ENCODE measurements at places on chromosomes 4 and X.

- DNase-seq: no peak
These were observed 62.2 kb downstream of the ANXA3 start for GRCh38 chr4:78613522-78614321.

- DNase-seq: no peak
These were observed 952 bp downstream of the ANOS1 start for GRCh38 chrX:8730812-8731558.

- DNase-seq: no peak
These were observed 520 bp downstream of the ACOX3 start for GRCh38 chr4:8439914-8440491.

DNA sequence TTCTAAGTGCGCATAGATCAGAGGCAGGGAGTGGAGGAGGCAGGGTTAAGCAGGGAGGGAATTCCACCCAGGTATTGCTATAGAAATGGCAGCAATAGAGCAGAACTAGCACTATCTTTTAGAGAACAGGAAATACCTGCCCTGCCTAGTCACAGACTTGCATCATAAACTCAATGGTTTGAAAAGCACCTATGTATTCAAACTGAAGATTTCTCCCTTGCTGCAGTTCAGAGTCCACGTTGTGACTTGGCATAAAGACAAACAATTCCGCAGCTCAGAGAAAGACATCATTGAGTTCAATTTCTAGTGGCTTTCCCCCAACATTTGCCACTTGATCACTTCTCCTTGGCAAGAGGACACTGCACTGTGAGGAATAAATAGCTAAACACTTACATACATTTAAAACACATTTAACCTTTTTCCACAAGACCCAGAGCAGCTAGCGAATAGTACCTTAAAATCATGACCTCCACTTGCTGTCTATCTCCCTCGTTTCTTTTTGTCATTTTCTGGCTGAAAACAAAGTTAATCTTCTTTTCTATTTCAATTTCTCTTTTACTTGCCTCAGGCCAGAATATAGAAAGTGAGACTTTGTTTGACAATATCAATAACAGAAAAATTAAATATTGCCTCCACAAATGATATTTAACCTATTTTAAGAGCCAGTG is 42.4 kb downstream of the SLC7A11 start:
- DNase-seq: no peak

GRCh38 chr4:131526686-131527085 is 1622.4 kb upstream of the PCDH10 start:
- no peak for DNase-seq

DNA sequence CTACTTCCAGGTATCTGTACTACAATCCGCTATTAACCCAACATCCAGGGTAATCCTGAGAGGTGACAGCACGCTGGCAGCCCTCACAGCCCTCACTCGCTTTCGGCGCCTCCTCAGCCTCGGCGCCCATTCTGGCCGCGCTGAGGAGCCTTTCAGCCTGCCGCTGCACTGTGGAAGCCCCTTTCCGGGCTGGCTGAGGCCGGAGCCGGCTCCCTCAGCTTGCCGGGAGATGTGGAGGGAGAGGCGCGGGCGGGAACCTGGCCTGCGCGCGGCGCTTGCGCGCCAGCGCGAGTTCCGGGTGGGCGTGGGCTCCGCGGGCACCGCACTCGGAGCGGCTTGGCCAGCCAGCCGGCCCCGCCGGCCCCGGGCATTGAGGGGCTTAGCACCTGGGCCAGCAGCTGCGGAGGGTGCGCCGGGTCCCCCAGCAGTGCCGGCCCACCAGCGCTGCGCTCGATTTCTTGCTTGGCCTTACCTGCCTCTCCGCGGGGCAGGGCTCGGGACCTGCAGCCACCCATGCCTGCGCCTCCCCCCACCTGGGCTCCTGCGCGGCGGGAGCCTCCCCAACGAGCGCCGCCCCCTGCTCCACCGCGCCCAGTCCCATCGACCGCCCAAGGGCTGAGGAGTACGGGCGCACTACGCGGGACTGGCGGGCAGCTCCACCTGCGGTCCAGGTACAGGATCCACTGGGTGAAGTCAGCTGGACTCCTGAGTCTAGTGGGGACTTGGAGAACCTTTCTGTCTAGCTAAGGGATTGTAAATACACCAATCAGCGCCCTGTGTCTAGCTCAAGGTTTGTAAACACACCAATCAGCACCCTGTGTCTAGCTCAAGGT is 87.3 kb downstream of the PRSS12 start:
- DNase-seq: no peak

DNA sequence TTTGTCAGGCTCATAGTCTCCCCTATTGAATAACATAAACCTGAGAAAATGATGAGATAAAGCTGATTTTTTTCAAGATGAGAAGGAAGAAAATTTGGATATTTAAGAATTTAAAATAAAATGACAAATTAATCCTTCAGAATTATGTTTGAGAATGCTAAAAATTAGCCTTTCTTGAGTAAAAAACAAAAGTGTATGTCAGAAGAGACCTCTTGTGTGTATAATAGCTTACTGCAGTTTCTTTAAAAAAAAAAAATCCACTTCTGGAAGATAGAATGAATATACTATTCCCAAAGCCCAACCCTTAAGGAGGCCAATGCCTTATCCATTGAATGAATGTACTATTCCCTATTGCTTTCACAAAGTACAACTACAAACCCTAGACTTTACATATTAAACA is 281.8 kb downstream of the RAPGEF2 start:
- DNase-seq: no peak

GRCh38 chr4:2390784-2391421 is 27.5 kb downstream of the ZFYVE28 start:
- no peak for DNase-seq

- DNase-seq: no peak
These were observed 9.6 kb downstream of the SLC25A5 start for GRCh38 chrX:119477812-119478232.

GRCh38 chrX:153934762-153935325 is at the start of gene NAA10:
Gene NAA10 (minus strand): TSS chrX:153935037. CDS start chrX:153934904, 133 bp downstream.
- peak; percentile 57 for DNase-seq

GRCh38 chr4:1715002-1715758 is 3.1 kb upstream of the SLBP start:
- DNase-seq: no peak

GRCh38 chr4:81673961-81674360 is 202.3 kb upstream of the RASGEF1B start:
- no peak for DNase-seq

GRCh38 chrX:153538424-153538823 is 21.0 kb downstream of the ATP2B3 start:
- peak; percentile 11 for DNase-seq

- no peak for DNase-seq
These were observed 71.8 kb downstream of the FAM13A start for GRCh38 chr4:88985088-88985773.

GRCh38 chr4:157443537-157443936 is 223.0 kb downstream of the GRIA2 start:
- DNase-seq: no peak

- DNase-seq: no peak
These were observed 121.7 kb downstream of the PDS5A start for GRCh38 chr4:39855909-39856512.

GRCh38 chr4:80841587-80842281 is 188.8 kb upstream of the BMP3 start:
- DNase-seq: no peak

DNA sequence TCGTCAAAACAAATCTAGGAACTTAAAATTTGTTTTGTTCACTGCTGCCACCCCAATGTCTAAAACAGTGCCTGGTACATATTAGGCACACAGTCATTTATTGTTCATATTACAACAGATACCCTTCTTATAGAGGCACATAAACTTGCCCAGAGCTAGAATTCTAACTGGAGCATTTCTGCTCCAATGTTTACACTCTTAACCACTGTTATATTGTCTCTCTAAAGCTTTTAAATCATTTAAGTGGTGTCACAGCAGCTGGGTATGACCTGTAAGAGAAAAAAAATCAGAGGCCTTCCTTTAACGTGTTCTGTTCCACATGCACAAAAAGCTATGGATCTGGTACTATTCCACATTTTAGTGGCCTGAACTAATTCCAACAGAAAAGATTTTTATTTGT is 3.0 kb downstream of the UBE2D3 start:
- DNase-seq: no peak

DNA sequence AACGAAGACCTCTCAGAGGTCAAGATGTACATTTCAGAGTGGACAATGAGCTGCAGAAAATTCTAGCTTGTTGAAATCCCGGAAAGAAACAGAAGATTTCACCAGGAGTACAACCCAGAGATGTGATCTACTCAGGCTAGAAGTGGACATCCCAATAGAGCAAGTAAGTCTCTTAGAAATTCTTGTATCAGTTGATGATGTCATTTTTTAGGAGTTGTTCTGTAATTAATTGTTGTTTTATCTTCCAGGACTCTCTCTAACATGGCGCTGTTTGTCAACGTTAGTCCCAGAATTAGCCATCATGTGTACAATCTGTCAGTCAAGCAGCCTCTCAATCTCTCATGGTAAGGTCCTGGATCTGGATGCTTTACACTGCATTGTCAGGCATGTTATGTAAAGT is 174.4 kb downstream of the GRIA3 start:
- no peak for DNase-seq

DNA sequence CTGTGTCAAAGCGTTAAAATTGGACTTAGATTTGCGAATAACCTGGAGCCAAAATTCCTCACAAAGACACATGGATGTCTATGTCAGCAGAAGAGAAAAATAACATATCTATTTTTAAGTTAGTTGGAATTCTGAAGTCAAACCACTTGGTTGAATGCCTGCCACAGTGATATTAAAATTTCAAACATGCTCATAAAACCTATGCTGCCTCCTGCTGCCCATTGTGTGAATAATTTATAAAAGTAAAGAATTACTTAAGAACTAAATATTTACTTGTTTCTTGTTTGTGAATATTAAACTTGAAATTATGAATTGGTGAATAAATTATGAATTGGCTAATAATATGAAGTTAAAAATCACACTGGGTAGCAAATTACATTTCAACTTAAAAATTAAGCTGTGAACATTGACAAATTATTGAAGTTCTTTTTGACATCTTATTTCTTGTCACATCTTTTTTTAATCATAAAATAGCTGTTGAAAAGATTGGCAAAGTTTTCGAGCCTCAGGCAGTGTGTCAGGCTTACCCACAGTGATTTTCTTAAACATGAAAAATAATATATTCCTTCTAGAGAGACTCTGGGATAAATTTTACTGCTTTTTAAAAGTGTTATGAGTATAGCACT is 35.4 kb downstream of the FABP2 start:
- DNase-seq: no peak

GRCh38 chr4:170691168-170691567 is 601.4 kb upstream of the AADAT start:
- DNase-seq: no peak

GRCh38 chr4:21554066-21554465 is 394.5 kb downstream of the KCNIP4 start:
- DNase-seq: no peak

- no peak for DNase-seq
These were observed 71.9 kb downstream of the NAA11 start for GRCh38 chr4:79253924-79254323.

DNA sequence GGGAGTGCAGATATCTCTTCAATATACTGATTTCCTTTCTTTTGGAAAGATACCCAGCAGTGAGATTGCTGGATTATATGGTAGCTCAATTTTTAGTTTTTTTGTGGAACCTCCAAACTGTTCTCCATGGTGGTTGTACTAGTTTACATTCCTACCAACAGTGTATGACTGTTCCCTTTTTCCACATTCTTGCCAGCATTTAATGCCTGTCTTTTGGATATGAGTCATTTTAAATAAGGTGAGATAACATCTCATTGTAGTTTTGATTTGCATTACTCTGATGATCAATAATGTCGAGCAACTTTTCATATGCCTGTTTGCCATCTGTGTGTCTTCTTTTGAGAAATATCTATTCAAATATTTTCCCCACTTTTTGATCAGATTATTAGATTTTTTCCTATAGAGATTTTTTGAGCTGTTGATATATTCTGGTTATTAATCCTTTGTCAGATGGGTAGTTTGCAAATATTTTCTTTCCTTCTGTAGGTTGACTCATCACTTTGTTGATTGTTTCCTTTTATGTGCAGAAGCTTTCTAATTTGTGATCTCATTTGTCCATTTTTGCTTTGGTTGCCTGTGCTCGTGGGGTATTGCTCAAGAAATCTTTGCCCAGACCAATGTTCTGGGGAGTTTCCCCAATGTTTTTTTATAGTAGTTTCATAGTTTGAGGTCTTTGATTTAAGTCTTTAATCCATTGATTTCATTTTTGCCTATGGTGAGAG is 552.7 kb downstream of the ZNF674 start:
- no peak for DNase-seq

DNA sequence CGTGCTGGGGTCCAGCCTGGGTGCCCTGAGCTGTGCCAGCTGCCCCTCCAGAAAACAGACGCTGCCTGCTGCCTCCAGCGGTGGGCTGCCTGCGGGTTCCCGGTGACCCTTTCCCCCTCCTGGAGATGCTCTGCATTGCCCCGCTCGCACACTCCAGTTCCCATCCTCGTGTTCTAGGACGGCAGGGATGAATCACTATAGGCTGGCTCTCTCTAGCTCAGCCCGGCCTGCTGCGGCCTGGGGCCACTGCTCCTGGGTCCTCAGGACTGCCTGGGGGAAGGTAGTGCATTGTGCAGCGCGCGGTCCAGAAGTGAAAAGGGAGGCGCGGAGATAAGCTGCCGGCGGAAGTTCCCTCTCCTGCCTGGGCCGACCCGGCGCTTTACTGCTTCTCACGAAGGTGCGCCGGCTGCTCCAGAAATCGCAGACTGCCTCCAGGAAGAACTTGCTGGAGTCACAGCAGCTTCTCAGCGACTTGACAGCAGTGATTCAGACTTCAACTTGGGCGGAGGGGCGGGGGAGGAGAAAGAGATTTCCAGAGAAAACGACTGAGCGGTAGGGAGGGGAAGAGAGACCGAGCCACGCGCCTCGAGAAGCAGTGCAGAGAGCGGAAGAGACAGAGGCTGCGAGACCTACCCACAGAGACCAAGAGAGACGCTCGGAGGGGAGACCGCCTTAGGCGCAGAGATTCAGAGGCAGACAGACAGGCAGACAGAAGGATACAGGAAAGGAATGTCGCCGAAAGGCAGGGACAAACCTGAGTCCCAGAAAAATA is 6.7 kb upstream of the MSX1 start:
- DNase-seq: no peak

- DNase-seq: no peak
These were observed 87.7 kb downstream of the ARX start for GRCh38 chrX:24928114-24928513.

- no peak for DNase-seq
These were observed 469.2 kb upstream of the DIPK2B start for GRCh38 chrX:45669715-45670340.

DNA sequence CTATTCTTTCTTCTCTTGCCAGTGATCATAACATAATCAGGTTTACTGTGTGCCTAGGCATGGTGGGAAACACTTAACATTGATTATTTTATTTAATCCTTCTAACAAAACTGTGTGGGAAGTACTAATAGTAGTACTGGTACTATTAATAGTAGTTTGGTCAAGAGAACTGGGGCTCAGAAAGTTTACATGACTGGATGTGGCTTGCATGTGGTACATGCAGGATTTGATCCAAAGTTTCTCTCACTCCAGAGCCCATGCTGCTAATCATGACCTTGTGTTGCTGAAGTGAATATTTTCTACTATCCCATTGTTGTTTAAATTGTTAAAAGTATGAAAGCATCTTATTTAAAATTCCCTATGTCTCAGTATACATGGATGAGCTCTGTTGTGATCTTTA is 78.4 kb downstream of the TMEM164 start:
- no peak for DNase-seq

- DNase-seq: no peak
These were observed 25.8 kb upstream of the KLHL34 start for GRCh38 chrX:21683941-21684340.

- no peak for DNase-seq
These were observed 9.3 kb downstream of the TMEM144 start for GRCh38 chr4:158219623-158220022.

- no peak for DNase-seq
These were observed 275.0 kb upstream of the IL1RAPL1 start for GRCh38 chrX:28312259-28312658.
